ENCODE measurements at places on chromosomes 2 and 18.

DNA sequence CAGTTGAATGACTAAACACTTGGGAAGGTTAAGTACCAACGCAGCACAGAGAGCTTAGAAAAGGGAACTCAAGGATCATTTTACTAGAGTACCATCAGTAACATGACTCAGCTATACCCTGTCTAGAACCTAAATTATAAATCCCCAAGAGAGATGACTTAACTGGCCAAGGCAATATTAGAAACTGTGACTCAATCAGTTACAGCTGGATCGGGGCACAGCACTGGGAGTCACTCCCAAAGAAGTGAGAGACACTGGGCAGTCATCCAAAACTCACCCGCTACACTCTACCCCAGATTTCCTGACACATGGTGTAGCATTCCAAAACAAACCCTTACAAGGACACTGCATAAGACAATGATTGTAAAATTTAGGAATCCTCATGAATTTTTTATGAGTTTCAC is 17.7 kb downstream of the IWS1 start:
- peak; percentile 96 for DNase-seq

GRCh38 chr18:36706134-36706881 is 122.5 kb downstream of the TPGS2 start:
- no peak for DNase-seq

DNA sequence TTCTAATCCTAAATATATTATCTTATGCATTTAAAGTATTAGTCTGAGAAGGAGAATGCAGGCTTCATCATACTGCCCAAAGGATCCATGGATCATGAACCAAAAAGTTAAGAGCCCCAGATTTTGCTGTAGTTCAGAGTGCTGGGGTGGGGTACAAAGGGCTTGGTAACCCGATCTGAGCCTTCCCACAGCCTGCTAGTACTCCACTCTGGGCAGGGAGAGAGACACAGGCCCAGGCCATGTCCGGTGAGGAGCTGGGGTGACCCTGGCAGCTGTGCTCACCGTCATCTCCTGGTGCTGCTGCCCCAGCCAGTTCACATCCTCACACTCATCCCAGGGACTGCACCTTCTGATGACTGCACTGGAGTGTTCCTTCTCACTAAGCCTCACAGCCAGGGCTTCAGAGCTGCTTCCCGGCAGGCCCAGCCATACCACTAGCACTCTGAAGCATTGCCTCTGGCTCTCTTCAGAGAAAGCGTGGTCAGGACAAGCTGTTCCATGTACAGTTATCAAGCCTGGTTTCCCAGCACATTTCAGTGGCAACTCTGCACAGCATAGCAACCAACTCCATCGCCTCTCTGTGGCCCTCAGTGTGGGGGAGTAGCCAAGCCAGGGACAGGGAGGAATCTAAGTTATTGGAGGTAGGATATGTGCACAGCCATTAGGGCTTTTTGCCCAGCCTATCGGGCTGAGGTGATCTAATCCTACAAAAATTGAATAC is 189.0 kb upstream of the CTAGE1 start:
- no peak for DNase-seq

- no peak for DNase-seq
These were observed 1288.0 kb upstream of the ZEB2 start for GRCh38 chr2:145807968-145808367.

GRCh38 chr2:12047761-12048160 is 301.3 kb downstream of the LPIN1 start:
- DNase-seq = no peak

DNA sequence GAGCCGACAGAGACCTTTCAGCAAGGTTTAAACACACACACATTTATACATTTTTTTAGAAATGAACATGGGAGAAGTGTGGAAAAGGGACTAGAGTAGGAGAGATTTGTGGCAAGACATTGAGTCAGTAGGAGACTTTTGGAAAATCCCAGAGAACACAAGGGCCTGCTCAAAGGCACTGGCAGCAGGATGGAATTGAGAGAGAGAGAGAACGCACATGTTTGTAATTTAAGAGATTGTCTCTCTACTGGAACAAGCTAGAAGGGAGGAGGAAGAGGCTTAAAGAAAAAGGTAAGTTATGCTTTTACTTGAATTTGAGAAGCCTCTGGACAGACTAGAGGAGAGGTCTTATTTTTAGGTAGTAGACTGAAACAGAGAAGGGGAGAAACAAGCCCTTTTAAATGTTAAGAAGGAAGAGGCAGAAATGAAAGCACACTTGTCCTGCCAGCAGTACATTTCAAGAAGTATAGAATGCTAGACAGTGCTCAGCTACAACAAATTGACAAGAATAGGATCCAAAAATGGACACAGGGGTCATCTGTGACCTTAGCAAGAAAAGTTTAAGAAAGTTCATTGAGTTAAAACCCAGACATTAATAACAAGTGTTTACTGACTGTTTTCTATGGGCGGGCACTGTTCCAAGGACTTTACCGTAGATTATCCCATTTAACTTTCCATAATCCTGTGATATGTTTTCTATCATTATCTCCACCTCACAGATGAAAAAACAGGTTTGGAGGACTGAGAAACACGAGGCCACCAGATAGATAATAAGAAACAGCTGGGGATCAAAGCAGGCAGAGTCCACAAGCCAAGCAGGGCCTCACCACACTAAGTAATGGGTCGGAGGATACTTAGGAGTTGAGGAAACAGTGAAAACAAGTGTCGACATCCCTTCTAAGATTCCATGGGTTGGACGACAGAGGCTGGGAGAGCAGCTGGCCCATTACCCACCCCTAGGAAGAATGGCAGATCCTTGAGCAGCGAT is 306.5 kb upstream of the NRP2 start:
- no peak for DNase-seq

- no peak for DNase-seq
These were observed 285.1 kb downstream of the MBD5 start for GRCh38 chr2:148306027-148306426.

DNA sequence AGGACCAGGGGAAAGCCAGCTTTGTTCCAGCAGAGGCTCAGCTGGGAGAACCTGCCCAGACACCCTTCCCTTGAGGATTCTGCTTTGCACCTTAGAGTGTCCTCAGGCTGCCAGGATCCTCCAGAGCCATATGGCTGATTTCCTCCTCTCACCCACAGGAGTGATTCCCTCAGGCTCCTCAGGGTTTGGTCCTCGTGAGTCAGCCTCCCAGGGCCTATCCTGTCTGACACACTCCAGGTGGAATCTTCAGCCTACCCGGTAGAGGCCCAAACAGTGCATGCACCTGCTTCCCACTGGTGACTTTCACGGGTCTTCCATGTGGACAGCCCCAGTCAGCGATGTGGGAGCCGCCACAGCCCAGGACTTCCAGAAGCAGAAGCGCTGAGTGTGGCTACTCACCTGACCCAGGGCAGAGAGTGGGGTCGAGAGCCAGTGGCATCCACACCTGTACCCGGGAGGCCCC is 73.3 kb downstream of the TFCP2L1 start:
- DNase-seq = no peak

DNA sequence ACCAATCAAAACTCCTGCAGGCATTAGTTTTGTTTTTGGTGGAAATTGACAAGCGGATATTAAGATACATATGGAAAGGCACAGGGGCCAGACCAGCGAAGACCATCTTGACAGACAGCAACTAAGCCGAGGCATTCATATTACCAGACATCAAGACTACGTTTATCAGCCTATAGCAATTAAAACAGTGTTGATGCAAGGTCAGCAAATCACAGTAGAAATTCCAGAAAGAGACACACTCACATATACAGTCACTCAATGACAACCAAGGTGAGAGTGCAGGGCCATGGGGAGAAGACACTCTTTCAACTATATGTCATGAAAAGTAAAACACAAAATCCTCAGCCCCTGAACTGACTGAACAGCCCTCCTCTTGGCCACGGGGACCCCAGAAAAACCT is 164.6 kb downstream of the TPO start:
- DNase-seq = no peak

DNA sequence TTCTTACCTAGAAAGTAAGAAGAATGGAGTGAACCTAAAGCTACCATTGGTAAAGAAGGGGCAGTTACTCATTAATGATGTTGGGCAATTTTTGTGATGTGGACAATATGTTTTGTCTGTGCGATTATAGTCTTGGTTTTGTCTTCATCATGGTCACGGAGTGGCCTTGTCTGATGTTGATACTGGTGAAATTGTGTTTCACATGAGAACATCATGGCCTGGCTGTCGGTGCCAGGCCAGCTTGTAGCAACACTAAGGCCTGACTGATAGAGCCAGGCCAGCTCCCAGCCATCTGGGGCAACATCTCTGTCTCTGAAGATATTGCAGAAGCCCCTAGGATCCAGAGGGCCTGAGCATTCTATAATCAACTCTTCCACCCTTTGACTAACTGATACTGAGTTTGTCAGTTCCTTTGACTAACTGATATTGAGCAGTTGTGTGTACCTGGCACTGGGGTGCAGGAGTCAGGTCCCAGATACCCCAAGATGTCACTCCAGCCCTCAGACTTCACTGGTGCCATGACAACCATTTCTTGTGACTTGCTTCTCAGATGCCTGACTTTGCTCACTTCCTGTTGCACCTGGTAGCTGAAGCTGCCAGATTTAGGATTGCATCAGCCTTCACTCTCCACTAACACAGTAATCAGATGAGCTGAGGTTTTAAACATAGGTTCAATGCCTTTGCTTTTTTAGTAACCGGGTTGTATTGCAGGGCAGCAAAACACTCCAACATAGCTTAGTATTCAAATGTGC is 62.5 kb downstream of the RPIA start:
- peak; percentile 51 for DNase-seq

- no peak for DNase-seq
These were observed 251.2 kb downstream of the SATB2 start for GRCh38 chr2:199206536-199206935.

GRCh38 chr2:149143734-149144133 is 105.2 kb downstream of the LYPD6B start:
- DNase-seq = no peak

DNA sequence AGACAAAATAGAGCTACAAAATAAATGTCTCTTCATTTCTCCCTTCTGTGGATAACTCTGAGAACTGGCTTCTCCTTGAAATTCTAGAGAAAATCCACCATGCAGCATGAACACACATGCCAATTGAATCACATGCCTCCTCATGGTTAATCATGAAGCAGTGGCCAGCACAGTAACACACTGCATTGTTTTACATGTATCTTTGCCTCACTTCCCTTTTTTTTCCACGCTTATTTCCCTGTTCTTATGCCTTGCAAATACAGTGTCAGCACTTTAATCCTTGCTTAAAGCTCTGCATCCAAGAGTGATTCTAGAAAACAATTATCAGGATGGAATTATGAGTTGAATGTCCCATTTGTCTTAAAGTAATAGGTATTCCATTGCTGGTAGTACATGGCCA is 50.3 kb upstream of the ZBTB7C start:
- DNase-seq = no peak

GRCh38 chr18:44411976-44412375 is 268.7 kb upstream of the SETBP1 start:
- DNase-seq = no peak

DNA sequence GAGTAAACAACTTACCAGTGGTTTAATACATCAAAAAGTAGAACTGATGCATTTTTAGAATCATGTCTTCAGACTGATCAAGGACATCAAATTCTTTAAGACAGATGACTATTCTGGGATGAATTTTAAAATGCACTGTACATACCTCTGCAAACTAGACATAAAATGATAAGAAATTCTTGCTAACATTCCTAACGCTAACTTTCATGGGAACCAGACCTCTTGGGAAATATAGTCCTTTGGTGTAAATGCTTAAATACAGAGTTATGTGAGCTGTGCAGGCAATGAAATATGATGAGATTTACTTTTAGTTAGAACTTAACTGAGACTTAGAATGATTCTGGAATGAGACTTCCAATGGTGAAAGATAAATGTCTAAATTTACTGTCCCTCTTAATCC is 562.0 kb downstream of the NR4A2 start:
- no peak for DNase-seq

GRCh38 chr2:177894546-177894945 is 178.0 kb downstream of the PDE11A start:
- DNase-seq = no peak

- DNase-seq = no peak
These were observed 60.3 kb upstream of the THUMPD2 start for GRCh38 chr2:39839261-39839848.

- DNase-seq = no peak
These were observed 63.1 kb downstream of the LAMA3 start for GRCh38 chr18:23752363-23752762.

- DNase-seq = no peak
These were observed 118.9 kb upstream of the POU3F3 start for GRCh38 chr2:104734937-104735586.

DNA sequence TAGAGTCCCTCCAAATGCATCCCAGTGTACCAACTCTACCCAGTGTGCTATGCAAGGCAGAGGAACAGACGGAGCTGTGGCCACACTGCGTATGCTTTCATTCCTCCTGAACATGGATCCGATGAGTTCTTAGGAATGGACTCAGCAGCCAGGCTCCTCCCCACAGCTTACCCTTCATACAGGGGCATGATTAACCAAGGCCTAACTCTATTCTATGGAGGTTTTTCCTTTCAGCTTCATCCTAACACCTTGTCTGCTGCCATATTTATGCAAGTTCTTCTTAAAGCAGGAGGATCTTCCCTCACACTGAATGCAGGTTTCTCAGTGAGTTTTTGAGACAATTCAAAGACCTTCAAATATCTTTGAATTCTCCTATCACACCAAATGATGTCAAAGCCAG is 222.9 kb downstream of the MYT1L start:
- DNase-seq = no peak

GRCh38 chr2:148903294-148903693 is 28.3 kb downstream of the KIF5C start:
- no peak for DNase-seq

GRCh38 chr18:59908799-59909198 is 9.0 kb downstream of the PMAIP1 start:
- DNase-seq = peak; percentile 67

- DNase-seq = no peak
These were observed 850.8 kb downstream of the LRP1B start for GRCh38 chr2:141280037-141280436.

DNA sequence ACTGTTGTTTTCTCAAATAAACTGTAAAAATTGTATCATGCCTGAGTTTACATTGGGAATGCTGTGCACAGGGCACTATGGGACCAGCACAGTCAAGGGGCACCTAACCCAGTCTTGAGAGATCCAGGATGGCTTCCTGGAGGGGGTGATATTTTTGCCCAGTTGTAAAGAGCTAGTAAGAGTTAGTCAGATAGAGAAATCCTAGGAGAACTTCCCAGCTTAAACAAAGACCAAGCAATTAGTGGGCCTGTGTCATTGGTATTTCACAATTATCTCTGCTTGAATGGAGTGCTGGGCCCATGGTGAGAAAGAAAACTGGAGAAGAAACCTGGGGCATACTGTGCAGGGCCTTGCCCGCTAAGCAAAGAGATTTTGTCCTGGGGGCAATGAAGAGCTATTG is 12.2 kb downstream of the XDH start:
- no peak for DNase-seq

DNA sequence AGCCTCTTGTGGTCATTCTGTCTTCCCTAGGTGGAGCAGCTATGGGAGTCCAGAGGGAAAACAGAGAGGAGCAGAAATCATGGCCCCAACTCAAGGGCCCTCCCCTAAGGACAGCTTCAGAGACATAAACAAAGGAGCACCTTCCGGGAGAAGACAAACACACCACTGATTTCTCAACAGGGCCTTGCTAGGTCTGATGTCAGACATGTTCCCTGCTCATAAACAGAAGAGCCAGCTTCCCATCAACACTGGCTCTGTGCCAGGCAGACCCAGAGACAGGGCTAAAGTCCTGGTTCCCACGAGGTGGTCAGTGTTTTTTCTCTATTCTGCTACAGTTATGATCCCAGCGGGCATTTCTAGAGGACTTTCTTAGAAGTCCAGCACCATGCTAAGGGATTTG is 19.3 kb downstream of the CXCR2 start:
- no peak for DNase-seq

All from RKO (cell line).